HepG2 (cell line): ENCODE measurements at places on chromosomes 2 and 18. TPM values are rescaled to one million over a fixed set of nuclear protein-coding genes. Genes with fewer than 3 reads are reported as not detected.

DNA sequence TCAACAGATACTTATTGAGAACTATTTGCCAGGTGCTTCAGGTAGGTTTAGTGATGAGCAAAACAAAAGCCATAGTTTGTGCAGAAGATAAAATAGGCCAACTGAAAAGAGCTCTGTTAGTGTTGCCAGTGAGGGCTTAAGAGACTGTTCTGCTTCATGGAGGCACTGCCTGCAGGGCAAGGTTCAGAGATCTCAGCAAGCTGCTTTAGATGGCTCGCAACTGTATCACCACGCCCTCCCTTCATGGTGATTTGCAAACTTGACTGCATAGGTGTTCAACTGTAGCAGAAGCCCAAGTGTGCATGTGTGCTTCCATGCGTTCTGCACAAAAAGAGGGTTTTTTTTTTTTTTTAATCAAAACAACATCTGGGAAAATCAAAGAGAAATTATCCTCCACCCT, 84.5 kb downstream of the RAPH1 start:
- no peak overlapping the region for H3K27ac ChIP-seq
- DNase-seq = no peak
- H3K27me3 ChIP-seq = no peaks in the 10 kb centered on the region
- no peak overlapping the region for H3K4me3 ChIP-seq

GRCh38 chr2:148590612-148591011, 53.9 kb upstream of the EPC2 start:
- no peak overlapping the region for H3K4me3 ChIP-seq
- no peaks in the 10 kb centered on the region for H3K36me3 ChIP-seq
- no peaks in the 10 kb centered on the region for H3K4me1 ChIP-seq
- H3K27me3 ChIP-seq = peaks cover 29% of the 10 kb centered on the region
- no peak overlapping the region for H3K27ac ChIP-seq

- no peaks in the 10 kb centered on the region for H3K36me3 ChIP-seq
- H3K27ac ChIP-seq = no peak overlapping the region
- DNase-seq = no peak
- H3K4me3 ChIP-seq = no peak overlapping the region
- H3K27me3 ChIP-seq = peaks cover 24% of the 10 kb centered on the region; the same call in 2 of the 3 replicates
Measured at GRCh38 chr18:47790036-47790435, 140.4 kb downstream of the SMAD2 start.

SCN1A gene
- polyA plus RNA-seq = 14.9 and 19.9 TPM in 2 replicates
